ENCODE measurements at places on chromosomes 7 and 10. TPM values are rescaled to one million over a fixed set of nuclear protein-coding genes. Genes with fewer than 3 reads are reported as not detected.

CYP2E1 gene
- 0.37 TPM for total RNA-seq

FAM180A gene
- total RNA-seq, result 5.5 TPM

AQP1 gene
- 1.00 TPM for total RNA-seq

PAPOLB gene
- total RNA-seq, result 0.14 TPM

OR2A1 gene
- total RNA-seq, result not detected

TBXAS1 gene
- 0.92 TPM for total RNA-seq

SHH gene
- not detected for total RNA-seq

CCDC172 gene
- not detected for total RNA-seq

FAM131B gene
- 1.00 TPM for total RNA-seq

GLCCI1 gene
- 9.0 TPM for total RNA-seq

MTURN gene
- total RNA-seq, result 13.1 TPM

TUBAL3 gene
- total RNA-seq, result not detected

IFIT1B gene
- not detected for total RNA-seq

OR2A5 gene
- not detected for total RNA-seq

CALHM3 gene
- total RNA-seq, result not detected

ATG9B gene
- total RNA-seq, result 0.37 TPM

NKX2-3 gene
- not detected for total RNA-seq
